8988T (cell line): ENCODE measurements at places on chromosomes 12 and 14.

DNA sequence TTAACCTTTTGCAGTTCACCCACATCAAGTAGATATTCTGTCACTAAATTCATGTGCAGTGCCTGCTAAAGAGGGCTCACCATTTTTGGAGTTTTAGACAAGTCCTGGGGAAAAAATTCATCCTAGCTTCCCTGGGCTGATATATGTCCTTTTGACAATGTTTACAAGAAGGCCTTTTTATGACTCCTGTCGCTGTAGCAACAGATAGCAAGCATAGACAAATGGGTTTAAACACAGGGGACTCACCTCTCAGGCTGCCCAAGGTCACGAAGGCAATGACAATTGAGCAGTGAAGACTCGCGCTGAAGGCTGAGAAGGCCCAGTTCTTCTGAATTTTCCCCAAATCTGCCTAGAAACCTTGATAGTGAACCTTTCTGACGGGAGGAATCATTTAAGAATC is 150.7 kb upstream of the CPM start:
- no peak for DNase-seq

DNA sequence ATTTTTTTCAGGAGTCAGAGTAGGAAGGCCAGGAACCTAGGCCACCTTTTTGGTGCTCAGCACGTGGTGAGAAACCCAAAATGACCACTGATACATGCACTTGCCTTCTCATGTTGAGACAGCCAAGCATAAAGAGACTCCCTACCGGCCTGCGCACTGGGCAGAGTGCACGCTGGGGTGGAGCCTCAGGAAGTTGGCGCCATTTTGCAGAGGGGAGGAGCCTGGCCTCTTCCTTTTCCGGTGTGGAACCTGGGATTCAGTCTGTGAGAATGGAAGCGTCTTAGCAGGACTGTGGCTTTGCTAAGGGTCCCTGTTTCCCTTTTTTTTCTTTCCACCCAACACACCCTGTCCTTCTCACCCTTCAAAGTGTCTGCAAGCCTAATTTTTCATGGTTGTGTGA is 62.9 kb upstream of the RTRAF start:
- DNase-seq = no peak

- DNase-seq = no peak
Observed at GRCh38 chr12:87794854-87795253, 234.3 kb downstream of the C12orf50 start.

DNA sequence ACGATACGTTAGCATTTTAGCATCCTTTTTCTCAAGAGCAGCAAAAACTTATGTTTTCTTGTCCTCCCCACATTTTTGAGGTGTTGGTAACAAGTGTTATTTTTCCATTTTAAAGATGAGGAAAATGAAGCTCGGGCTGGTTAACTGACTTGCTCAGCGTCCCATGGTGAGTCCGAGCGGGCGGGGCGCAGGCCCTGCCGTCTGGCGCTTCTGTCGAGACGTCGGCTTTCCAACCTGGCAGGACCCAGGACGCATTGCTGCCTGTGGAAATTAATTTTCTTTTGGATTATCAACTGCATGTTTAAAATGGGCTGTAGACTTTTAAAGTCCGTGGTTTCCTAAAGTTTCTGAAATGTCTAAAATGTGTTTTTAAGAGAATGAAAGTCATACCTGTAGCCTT is 30.4 kb downstream of the XRCC3 start:
- no peak for DNase-seq

DNA sequence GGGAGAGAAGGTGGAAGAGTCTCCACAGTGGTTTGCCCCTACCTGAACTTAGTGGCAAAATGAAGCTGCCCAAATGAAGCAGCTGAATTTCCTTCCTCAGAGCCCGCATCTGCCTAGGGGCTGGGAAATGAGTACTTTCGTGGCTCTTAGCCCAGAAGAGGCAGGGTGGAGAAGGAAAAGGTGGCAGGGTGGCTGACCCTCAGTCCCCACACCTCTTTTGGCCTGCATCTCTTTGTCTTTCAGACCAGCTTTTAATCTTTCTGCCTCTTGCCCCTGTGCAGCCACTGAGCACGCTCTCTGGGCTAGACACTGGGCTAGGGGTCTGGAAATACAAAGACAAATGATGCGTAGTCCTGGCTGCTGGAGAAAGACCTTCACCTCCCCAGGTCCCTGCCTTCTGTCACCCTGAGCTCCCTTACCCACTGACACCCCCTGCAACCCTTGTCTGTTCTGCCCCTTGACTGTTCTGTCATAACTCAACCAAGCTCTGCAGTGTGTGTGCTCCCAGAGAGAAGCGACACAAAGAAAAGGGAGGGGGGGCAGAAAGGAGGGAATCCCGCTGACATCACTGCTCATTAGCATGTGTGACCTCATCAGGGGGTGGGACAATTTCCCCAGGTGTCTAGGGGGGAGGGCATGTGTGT is 371 bp upstream of the REM2 start:
- DNase-seq = no peak

GRCh38 chr12:26767116-26767515 is 65.9 kb downstream of the ITPR2 start:
- DNase-seq = no peak

DNA sequence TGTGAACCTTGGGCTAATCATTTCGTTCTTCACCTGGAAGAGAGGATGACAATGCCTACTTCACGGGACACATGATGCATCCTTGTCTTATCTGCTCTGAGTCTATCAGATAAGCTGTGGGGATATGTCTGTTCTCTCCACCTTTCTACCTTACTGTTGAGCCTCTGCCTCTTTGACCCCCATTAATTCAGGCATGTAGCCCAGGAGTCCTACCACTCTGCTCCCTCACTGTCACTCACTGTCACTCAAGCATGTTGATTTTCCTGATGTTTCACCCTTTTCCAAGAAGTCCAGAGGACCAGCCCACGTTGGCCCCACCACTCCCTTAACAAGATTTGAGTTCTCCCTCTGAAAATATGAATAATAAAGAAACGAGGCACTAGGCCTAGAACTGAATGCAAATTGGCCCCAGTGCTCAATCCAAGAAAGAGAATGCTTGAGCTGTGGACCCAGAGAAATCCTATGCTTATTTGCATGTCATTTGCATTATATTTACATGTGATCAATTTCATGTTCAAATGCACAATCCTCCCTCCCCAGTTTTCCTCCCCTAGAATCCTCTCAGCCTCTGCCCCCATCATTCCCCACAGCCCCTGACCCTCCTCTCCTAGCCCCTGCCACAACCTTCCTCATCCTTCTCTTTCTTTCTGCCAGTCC is 6.4 kb upstream of the SMUG1 start:
- no peak for DNase-seq

DNA sequence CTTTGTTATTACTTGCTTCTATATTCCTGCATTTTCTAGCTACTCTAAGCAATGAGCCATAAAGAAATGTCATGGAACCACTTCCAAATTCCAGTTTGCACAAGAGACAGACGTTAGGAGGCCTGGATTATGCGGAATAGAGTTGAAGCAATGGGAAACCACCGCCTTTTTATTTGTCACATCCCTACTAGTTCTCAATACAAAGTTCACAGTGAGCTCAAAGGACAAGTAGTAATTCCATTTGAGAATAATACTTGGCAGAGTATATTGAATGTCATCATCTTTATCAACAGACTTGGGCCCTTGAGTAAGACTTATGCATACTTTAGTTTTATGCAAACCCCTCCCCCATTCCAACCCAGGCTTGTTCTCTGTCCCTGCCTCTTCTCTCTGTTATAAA is 3.7 kb upstream of the SLC15A5 start:
- no peak for DNase-seq

DNA sequence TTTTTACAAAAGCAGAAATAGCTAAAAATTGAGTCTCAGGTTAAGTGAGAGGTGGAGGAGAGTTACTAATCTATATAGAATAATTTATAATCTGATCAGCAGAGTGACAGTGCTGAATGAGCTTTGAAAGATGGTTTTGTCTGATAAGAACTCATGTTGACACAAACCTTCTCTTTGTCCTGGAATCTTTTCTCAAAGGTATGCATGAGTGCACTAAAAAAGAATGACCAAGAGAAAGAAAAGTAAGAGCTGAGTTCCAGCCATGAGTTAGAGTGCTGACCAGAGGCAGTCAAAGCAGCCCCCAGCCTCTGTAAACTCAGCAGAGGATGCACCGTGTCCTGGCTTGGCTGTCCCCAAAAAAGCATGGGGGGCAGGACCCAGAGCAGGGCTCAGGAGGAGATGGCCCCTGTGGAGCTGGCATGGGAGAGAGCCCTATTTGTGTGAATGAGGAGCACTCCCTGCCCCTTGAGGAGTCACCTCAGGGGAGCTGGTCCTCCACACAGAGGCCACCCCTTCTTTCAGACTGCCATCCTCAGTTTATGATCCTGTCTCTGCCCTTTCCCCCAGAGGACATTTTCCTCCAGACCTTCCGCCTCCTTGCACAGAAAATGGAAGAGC is 129.8 kb downstream of the SEC23A start:
- no peak for DNase-seq

DNA sequence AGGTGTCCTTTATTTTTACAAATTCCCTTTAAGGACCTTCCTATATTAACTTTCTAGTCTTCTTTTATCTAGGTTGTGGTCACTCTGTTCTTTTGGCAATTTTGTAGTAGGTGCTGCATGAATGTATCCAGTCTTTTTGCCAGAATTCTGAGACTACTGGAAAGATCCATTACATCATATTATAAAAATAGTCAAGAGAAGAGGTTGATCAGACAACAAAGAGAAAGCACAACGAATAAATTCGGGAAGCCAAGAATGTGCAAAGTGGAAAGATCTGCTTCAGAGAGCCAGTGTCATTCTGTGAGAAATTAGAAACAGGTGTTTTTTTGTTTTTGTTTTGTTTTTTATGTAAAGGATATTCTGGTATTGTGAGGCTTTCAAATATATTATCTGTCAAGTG is 15.8 kb upstream of the SLC16A7 start:
- DNase-seq = no peak

- DNase-seq = no peak
Observed at GRCh38 chr12:111446631-111447570, 41.2 kb downstream of the SH2B3 start.

DNA sequence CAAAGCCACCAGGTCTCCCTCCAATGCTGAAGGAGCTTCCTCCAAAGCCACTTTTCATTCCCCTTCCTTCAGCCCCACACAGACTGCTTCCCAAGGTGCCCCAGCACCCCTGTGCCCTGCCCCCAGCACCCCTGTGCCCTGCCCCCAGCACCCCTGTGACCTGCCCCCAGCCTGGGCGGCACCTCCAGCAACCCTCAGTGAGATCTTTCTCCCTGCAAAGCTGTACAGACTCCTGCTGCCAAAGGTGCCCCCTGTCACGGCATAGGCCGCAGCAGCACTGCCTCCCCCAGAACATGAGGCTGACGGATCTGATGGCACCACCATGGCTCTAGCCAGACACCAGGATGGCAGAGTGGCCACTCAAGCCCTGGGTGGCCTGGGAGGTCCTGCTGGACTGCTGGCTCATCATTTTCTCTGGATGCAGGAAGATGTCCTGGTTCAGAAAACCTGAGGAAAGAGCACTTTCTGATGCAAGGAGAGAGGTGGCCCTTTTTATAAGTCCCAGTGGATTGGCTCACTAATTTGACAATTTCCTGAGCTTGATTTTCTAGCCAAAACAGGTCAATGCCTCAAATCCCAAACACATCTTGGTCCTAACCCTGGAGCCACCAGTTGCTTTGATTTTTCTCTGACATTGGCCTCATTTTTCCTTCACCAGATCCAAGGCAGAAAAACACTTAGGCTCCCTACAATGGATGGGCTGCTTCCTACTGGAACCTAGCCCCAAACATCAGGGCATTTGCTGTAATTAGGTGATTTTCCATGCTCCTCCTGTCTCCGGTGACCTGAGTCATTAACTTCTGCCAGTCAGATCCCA is 32.7 kb upstream of the KRT77 start:
- no peak for DNase-seq

DNA sequence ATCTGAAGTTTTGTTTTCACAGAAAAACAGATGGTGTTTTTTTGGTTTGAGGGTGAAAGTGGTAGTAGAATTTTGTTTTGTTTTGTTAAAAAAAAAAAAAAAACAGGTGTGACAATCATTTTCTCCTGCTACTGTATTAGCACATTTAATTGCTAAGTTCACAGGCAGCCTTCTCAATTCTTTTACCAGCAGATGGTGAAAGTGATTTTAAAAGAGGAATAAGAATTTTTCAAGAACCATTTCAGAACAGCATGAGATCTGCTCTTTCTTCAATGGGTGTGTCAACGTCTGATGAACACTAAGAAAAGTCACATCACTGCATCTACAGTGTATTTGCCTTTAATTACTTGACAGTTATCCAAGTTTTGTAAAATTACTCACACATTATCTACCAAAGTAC is 303.7 kb upstream of the USP15 start:
- no peak for DNase-seq

- no peak for DNase-seq
Observed at GRCh38 chr14:33477797-33478196, 473.1 kb downstream of the EGLN3 start.

GRCh38 chr14:106787626-106788025 is 1261.2 kb downstream of the TMEM121 start:
- DNase-seq = no peak

GRCh38 chr14:34344318-34344717 is 117.7 kb downstream of the SPTSSA start:
- no peak for DNase-seq

GRCh38 chr12:104050436-104050835 is 449 bp upstream of the GLT8D2 start:
- no peak for DNase-seq

GRCh38 chr12:108234158-108234557 is 105.0 kb downstream of the CMKLR1 start:
- DNase-seq = no peak

- DNase-seq = no peak
Observed at GRCh38 chr12:75814851-75815754, 216.5 kb downstream of the PHLDA1 start.

- DNase-seq = no peak
Observed at GRCh38 chr12:65977384-65977783, 153.1 kb downstream of the HMGA2 start.

DNA sequence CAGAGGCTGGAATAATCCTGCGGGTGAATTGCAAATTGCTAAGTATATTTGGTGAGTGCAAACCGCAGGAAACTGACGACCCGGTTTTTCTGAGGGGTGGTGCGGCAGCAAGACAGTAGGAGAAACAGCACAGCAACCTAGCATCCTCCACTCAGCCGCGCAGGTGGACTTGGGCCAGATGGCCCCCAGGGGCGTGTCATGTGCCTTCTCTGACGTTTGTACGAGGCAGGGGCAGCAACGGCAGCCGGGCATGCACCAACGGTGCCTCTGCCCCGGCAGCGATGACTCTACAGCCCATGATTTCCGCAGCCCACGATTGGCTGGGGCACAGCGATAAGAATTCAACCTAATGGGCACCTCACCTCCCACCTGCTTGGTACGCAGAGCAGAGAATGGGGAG is 11.1 kb upstream of the CLEC2A start:
- no peak for DNase-seq

DNA sequence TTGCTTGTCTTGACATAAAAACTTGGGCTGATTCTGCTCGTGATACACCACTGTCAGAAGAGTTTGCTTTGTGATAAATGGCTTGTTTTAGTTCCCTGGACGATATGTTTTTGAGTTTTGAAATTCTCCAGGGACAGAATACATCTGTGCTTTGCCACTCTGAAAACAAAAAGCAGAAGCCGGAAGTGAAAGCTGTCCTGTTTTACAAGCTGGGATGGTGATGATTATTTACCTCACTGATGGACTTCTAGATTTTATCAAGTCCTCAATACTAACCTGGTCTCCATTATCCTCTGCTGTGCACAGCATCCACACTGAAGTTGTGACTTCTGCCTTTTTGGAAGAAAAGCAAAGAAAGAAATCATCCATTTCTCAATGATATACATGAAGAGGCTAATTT is 251.6 kb downstream of the TRHDE start:
- DNase-seq = no peak

GRCh38 chr12:69321351-69321750 is 26.8 kb upstream of the LYZ start:
- no peak for DNase-seq
